A172 (cell line): ENCODE measurements at places on chromosomes 7 and 10. TPM values are rescaled to one million over a fixed set of nuclear protein-coding genes. Genes with fewer than 3 reads are reported as not detected.

GRCh38 chr7:102152672-102153598, 133.7 kb upstream of the SH2B2 start:
- DNase-seq = peak; percentile 46

- no peak for DNase-seq
Observed at GRCh38 chr7:135718794-135719437, 9.1 kb downstream of the SLC13A4 start.

Gene LDB3
- 0.10 and 0.31 TPM in 2 replicates for total RNA-seq

Gene OLAH
- total RNA-seq = not detected in 2 replicates

GRCh38 chr10:44064987-44065787, 319.7 kb downstream of the CXCL12 start:
- DNase-seq = no peak

Gene PAPOLB
- not detected in 2 replicates for total RNA-seq

DNA sequence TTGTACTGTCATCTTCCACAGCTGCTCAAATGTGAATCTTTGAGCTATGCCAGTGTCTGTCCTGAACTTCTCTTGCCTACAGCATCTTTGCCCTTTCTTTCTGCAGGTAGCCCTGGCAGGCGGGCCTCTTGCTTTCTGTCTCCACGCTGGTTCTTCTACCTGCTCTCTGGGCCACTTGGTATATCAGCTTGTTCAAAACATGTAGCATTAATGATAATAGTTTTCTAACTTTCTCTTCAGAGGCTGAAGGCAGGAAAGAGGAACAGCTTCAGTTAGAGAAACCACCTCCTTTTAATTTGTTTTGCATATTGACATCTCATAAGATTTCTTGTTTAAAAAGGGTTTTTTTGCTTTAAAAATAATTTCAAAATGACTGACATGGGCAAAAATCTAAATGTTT, 923 bp upstream of the FGL2 start:
- no peak for DNase-seq

Gene MSRB2
- 22.8 and 29.0 TPM in 2 replicates for total RNA-seq

GRCh38 chr10:130127364-130128061, 8.7 kb upstream of the GLRX3 start:
- DNase-seq = peak; percentile 34
